ENCODE measurements at places on chromosomes 6 and 20.

DNA sequence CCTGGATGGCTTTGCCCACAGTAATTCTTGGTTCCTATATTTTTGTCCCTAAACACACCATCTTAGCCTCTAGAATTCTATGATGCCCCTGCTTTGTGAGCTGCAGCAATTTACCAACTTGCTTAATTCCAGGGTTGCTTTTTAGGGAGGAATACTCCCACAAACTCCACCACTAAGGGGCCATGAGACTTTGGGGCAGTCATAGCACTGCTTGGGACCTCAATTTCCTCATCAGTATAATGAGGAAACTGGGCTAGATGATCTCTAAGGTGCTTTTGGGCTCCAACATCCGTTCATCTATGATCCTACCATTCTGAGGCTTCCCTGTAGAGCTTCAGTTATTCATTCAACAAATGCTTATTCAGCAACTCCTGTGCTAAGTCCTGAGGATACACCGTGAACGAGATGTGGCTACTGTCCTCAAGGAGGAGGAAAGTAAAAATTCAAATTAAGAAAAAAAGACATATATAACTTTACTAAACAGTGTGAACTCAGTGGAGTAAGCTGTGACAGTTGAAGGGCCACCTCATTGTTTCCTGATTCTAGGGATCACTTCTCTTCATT, 75.3 kb downstream of the PRDM1 start:
- no peak for DNase-seq

DNA sequence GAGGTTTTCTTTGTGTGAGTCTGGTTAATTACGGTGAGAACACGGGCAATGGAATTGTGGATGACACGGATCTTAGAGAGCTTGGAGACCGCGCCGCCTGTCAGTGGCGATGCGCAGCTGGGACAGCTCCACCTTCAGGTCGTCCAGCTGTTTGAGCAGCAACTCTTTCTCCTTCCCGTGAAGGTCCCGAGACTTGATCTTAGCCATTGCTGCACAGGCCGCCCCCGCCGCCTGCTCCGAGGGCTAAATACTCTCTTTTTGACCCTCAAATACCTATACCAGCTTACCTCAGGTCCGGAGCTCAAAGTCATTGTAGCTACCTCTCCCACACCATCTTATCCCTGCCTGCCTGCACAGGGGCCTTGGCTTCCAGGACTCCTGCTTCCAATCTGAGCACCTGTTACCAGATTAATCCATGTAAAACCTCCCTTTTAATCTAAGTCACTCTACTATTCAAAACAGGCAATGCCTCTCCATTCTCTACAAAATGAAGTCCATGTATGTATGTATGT, 100.2 kb downstream of the PREP start:
- no peak for DNase-seq

DNA sequence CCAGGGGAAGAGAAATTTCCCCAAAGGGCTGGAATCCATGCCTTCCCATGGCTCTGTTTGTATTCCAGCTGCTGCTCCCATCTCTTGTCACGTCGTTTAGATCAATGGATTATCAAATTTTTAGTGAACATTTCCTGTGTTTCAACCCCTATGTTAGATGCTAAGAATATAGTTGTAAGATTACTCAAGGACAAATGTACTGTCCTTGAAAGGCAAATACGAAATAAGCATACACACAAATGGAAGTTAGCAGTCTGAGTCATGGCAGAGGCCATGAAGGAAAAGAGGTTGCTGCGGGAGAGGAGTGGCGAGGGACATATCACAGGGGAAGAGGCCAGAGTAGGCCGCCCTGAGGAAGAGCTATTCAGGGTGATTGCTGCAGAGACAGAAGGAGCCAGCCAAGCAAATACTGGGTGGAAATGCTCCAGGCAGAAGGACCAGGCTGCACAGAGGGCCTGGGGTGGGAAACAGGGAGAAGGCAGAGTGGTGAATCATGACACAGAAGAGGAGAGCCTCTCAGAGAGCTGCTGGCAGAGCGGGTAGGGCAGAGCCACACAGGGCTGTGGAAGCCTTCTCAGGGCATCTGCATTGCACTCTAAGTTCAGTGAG, 219.2 kb upstream of the LRFN2 start:
- DNase-seq, result no peak

DNA sequence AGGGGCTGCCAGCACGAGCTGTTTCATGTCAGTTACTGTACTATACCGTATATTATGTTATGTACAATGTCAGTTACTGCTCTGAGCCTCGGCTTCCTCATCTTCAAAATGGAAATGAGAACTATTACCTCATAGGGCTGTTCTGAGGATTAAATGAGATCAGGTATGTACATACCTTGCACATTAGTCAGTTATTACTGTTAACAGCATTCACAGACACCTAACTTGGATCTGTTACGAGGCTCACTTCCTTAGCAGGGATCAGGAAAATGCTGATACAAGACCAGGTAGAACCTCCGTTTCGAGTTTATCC, 69.7 kb upstream of the TBC1D7 start:
- no peak for DNase-seq

DNA sequence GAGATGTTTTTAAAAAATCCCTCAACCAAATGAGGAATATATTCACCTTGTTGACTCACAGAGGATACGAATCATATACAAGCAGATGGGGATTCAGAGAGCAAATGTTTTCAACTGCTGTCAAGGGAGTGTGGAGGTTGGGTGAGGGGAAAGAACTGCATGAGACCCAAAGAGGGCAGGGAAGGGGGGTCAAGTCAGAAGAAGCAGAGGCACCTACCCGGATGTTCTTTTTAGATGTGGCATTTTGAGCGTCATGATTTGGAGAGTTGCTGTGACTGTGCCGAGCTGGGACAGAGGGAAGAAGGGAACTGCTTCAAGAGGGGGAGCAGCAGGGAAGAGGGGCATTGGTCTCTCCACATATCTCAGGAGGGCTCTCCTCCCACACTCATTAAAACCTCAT, 191.3 kb upstream of the PROKR2 start:
- DNase-seq, result no peak

DNA sequence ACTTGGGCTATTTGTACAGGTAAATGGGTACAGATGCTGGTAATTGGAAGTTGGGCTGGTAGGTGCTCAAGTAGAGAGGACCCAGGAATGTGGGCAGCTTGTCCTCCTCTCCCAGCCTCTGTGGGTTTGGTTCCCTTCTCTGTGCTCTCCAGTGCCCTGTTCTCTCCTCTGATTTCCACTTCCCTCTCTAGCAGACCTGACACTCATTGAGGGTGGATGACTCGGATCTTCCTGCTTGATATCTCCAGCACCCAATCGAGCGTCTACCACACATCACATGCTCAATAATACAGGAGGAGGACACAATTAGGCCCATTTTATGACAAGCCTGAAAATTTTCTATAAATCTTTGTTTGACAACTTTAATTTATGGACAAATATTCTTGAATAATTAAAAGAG, 23.7 kb downstream of the CST1 start:
- DNase-seq, result no peak

DNA sequence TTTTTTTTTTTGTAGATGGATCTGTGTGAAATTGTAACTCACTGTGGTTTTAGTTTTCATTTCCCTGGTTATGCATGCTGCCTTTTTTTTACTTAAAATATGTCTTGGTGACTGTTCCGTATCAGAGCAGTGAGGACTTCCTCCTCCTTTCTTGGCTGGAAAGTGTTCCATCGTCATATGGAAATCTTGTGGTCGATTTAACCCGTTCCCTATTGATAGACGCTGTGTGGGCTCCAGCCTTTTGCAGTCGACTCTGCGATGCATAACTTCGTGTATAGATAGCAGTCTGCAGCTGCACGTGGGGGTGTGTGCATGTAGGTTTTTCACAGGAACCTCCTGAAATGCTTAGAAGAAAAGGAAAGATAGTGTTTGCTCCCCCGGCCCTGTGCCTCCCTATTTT, 28.1 kb upstream of the PNPLA1 start:
- DNase-seq, result no peak

DNA sequence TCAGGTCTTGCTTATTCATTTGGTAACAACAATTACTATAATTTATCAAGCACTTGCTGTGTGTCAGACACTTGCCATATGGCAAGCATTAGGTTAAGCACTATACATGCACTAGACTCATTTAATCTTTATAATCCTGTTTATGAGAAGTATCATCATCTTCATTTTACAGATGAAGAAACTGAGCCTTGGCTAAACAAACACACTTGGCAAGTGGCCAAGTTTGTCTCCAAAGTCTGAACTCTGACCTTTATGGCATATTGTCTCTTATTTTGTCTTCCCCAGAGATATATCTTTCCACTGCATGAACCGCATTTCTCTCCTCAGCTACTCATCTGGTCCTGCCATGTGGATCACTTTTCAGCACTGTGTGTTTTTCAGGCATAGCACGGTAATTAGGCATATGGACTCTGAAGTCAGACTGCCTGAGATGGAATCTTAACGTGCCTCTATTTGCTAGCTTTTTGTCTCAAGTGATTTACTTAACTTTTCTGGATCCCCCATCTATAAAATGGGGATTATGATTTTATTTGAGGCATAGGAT, 4.7 kb downstream of the ADGRF5 start:
- peak; percentile 72 for DNase-seq

DNA sequence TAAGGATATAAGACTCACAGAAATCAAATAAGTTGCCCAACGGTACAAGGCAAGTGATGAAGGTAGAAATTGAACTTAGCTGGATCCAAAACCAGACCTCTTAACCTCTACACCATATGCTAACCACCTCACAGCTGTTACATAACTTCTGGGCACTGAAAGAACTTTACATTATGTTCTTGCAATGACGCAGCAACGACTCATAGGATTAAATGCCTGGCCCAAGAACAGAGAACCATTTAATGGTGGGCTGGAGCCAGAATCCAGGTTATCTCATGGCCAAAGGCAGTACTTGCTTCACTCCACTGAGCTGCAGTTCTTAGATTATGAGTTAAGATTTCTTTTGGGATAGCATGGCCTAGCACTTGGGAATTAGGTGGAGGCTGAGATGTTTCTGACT, 4.4 kb downstream of the TRMT6 start:
- DNase-seq, result no peak

DNA sequence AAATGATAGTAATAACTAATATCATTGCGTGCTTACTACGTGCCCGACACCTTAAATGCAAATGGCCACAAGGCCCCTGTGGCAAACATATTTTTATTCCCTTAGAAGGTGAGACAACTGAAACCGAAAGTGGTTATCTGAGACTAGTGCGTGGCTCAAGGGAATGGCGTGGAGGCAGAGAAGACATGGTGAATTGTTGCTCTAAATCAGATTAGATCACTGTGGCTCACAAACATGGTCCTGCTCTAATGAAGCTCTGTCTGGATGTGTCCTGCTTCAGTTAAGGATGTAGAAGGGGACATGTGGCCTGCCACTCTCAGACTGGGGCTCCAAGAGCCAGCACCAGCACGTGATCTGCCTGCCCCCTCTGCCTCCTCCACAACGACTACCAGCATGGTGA, 124.2 kb upstream of the GMDS start:
- DNase-seq, result no peak

DNA sequence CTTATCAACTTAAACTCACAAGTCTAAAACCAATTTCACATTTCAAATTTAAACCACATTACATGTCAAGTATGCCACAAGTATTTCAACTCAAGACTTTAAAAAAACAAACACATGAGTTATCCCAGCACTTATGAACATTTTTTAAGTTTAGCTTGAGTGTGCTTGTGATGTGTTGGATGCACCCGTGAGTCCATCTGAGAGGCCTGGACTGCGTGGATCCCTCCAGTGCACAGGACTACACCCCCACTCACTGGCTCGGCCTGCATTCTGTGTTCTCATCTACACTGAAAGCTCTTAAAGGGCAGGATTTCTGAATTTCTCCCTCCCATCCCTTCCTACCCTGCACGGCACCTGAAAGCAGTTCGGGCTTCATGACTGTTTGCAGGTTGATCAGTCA, 128.8 kb upstream of the CD93 start:
- DNase-seq, result no peak

DNA sequence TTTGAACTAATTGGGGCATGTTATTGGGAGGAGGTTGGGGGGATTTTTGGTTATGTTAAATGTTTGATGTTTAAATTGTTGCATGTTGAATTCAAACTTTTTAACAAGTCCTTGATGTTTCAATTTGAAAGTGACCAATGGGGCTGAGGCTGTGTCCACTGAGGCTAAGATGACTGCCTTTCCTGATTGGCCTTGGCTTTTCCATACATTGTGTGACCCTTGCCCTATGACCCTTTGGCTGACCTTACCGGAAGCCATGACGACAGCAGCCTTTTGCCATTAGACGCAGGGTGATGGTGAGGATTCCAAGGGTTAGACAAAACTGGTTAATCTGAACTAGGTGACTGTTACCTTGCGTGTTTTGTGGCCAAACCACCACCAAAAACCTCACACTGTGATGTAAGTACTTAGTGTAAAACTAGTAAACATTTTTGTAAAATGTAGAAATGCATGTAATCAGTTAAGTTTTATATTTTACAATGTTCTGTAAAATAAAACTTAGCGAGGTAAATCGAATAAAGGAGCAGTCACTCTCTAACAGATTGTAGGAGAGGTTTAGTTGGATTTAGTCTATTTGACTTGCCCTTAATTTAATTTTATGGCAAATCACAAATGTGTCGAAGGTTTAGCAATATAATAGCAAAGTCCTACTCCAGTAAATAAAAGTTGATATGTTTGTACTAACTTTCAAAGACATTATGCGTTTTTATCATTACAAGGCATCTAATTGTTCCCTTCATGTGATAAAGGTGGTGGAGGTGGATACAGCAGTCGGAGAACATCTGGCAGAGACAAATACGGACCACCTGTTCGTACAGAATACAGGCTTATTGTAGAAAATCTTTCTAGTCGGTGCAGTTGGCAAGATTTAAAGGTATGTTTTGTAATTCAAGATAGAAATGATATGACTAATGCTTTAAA, 1.6 kb downstream of the SRSF6 start:
- DNase-seq, result no peak

DNA sequence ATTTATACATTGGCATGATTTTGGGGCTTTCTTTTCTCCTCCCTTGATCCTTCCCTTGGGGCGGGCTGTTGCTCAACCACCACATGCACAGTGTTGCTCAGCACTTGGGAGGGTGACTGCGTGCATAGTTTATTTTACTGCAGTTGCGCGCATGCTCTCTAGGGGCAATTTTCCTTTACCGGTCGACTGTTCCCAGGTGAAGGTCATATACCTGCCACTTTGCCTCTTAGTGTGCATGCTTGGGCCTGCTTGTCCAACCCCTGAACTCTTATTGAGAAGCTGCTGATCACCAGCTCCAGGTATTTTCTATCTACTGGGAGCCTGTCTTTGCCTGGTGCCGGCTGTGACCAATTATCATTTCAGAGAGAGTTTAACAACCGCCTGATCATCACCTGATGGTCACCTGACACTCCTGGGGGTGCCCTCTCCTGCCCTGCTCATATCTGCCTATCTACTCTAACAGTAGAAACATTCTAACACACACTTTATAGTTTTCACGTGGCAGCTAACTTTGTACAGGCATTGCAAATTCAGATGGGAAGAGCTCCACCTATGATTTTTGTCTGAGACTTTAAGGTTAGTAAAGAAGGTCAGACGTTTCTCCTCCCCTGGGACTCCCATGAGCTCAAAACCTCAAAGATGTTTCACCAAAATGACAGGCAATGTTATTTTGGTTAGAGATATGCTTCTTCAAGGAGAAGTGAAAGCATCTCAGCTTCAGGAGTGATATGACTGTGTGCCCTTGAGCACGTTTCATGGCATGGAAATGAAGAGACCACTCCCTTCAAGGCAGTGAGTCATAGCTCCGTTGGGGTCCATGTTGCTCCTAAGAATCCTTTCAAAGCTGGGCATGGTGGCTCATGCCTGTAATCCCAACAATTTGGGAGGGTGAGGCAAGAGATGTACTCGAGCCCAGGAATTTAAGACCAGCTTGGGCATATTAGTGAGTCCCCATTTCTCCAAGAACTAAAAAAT, 227.5 kb upstream of the MYLIP start:
- DNase-seq, result no peak
